A549 treated with CpdA at 1 μM for 4 hours (cell line): ENCODE measurements at places on chromosomes 6 and 20. TPM values are rescaled to one million over a fixed set of nuclear protein-coding genes. Genes with fewer than 3 reads are reported as not detected.

The IPCEF1 gene
- 0.02 to 0.06 TPM in 2 of 5 replicates, not detected in the others for total RNA-seq

The PRR18 gene
- 0.11 to 0.25 TPM (median 0.17 TPM) in 5 replicates for total RNA-seq

The SEL1L2 gene
- not detected in 5 replicates for total RNA-seq

The FABP7 gene
- not detected in 5 replicates for total RNA-seq

The PHF3 gene
- 8.6 to 15.2 TPM (median 11.2 TPM) in 5 replicates for total RNA-seq

The ZNF292 gene
- 2.0 to 5.3 TPM (median 3.2 TPM) in 5 replicates for total RNA-seq

The TMEM244 gene
- total RNA-seq = not detected in 5 replicates

The MYB gene
- total RNA-seq = 0.30 to 1.2 TPM (median 0.63 TPM) in 5 replicates

The ILRUN gene
- 30.3 to 34.0 TPM (median 31.6 TPM) in 5 replicates for total RNA-seq

The UQCC2 gene
- 60.5 to 114 TPM (median 102 TPM) in 5 replicates for total RNA-seq

The RAET1G gene
- total RNA-seq = 7.2 to 12.5 TPM (median 10.7 TPM) in 5 replicates

The APOBEC2 gene
- not detected in 5 replicates for total RNA-seq

The PKIB gene
- 0.36 to 1.4 TPM (median 0.66 TPM) in 5 replicates for total RNA-seq

The LTB gene
- 0.27 to 0.39 TPM (median 0.35 TPM) in 5 replicates for total RNA-seq
